ENCODE measurements at places on chromosomes 7 and 10.

DNA sequence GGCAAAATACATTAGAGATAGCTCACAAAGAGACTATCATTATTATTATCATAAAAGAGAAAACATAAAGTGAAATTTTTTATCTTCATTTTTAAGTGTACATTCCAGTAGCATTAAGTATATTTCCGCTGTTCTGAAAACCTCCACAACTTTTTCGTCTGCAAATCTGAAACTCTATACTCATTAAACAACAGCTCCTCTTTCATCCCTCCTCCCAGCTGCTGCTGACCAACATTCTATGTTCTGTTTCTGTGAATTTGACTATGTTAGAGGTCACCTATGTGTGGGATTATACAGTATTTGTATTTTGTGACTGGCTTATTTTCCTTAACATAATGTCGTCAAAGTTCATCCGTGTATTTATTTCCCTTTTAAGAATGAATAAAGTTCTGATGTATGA lies 429.3 kb upstream of the TPK1 start:
- DNase-seq: no peak

GRCh38 chr10:107163076-107163855 lies 1.2 kb downstream of the SORCS1 start:
- no peak for DNase-seq

DNA sequence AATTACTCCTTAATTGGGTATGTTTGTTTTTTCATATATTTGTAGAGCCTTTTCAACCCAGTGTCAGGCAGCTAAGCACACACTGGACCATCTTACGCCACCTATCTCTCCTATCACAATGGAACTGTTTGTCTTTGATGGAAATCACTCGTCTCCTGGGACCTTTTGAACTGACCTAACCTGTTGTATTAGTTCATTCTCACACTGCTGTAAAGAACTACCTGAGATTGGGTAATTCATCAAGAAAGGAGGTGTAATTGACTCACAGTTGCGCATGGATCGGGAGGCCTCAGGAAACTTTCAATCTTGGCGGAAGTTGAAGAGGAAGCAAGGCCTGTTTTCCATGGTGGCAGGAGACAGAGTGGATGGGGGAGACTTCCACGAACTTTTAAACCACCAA lies 182.0 kb downstream of the TCERG1L start:
- no peak for DNase-seq

GRCh38 chr7:36245684-36246299 lies 92.7 kb downstream of the EEPD1 start:
- DNase-seq: no peak

- DNase-seq: no peak
These were observed 423.4 kb upstream of the DPP6 start for GRCh38 chr7:153628825-153629224.

GRCh38 chr10:36451391-36451970 lies 673.9 kb upstream of the ANKRD30A start:
- DNase-seq: no peak

- no peak for DNase-seq
These were observed 316.0 kb upstream of the AOAH start for GRCh38 chr7:37040330-37040729.

- no peak for DNase-seq
These were observed 248.0 kb upstream of the NPY start for GRCh38 chr7:24036033-24036412.

DNA sequence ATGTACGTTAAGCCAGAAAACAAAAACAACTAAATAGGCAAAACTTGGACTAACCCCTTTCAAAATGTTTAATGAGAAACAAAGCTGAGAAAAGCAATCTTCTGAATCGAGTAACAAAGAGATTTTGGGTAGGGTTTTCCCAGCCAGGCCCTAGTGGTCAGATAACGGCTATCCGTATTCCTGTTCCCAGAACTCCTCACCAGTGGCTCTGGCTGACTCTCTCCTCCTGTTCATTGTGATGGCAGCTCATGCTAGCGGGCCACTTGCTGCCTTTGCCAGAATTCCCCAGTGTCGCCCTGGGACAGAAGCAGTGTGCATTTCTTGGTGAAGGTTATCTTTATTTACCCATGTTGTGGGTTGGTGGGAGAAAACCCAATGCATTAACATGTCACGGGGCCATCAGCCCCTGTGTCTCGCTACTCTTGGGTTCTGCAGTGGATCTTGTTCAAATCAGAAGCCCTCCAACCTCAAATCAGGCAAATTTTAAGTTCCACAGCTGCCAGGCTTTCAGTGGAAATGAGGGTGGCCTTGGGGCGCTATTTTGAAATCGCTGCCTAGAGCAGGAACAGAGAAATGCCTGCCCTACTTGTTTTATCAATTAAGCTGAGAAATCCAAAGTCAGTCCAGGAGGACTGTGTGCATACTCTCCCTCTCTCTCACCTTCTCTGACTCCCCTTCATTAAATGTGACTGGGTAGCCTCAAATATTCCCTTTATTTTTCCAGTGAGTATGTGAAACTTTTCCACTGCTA lies 164.5 kb upstream of the NPVF start:
- no peak for DNase-seq

DNA sequence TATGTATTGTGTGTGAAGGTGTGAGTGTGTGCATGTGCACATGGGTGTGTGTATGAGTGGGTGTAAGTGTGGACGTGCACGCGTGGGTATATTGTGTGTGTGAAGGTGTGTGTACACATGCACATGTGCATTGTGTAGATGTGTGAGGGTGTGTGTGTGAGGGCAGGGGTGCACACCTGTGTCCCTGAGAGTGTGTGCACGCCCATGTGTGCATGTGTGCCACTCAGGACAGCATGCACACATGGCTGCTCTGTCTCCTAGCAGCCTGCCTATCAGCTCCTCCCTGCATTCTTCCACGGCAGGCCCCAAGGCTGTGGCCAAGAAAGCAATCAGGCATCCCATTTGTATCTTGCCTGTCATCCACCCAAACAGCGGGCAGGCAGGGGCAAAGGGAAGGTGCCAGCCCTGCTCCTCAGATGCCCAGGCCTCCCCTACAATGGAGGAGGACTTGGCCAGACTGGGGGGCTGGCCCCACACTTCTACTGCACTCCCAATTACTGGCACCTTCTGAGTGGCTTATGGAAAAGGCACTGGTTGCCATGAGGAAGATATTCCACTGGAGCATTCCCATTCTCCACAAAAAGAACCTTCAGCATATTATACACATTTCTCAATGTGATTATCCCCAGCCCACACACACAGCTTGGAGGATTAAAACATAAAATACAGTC lies 380.4 kb upstream of the ZMIZ1 start:
- DNase-seq: no peak

GRCh38 chr7:106152313-106152665 lies 40.2 kb upstream of the SYPL1 start:
- DNase-seq: no peak

DNA sequence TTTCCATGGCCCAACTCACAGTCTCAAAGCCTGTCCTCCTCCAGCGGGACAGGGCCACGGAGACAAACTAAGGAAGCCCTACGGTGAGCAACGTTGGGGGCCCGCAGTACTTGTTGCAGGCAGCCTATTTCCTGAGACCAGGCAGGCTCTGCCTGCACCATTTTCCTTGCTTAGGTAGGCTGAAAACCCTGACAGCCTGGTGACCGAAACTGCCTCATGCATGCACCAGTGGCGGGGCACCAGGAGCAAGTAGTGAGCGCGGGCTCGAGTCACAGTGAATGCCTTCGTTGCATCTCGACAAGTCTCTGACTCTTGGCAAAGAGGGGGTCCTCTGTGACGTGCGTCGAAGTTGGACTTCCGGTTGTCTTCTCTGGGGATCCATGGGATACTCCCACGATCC lies 23.3 kb upstream of the ZNF273 start:
- DNase-seq: no peak

- no peak for DNase-seq
These were observed 43.9 kb upstream of the SLC29A3 start for GRCh38 chr10:71274901-71275796.

DNA sequence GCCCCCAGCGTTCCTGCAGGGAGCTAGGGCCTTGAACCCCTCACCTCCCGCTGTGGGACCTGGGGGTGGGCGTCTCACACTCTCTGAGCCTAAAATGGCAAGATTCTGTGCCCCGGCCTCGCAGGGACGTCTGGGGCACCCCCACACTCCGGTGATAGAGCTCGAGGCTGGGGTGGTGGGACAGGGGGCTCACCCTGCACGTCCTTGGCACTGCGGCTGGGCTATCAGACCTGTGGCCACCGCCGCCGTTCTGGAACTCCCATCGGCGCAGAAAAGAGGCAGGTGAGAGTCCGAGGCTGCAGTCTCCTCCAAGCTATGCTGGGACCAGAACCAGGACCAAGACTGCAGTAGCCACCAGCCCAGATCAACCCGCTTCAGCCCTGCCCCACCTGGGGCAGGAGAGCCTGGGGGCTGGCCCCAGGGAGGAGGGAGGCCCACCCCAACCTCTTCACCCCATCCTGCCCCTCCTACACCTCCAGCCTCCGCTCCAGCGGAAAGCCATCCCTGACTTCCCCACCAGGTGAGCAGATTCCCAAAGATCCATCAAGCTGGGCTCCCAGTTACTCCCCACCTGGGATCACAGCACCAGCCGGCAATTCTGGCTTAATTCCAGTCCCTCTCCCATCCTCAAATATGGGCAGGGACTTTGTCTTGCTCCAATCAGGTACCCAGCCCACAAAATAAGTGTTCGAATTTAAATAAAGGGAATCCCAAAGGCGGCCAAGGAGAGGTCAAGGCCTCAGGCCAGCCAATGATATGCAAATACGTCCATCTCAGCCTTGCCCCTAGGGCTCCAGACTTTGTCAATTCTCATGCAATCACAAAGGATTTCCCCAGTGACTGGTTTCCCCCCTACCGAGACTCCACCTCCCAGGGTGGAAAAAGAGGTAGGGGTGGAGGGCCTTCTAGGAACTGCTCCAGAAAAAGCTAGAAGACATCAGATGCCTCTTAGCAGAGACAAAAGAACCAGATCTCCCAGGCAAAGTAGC lies 16.4 kb downstream of the TNRC18 start:
- no peak for DNase-seq

DNA sequence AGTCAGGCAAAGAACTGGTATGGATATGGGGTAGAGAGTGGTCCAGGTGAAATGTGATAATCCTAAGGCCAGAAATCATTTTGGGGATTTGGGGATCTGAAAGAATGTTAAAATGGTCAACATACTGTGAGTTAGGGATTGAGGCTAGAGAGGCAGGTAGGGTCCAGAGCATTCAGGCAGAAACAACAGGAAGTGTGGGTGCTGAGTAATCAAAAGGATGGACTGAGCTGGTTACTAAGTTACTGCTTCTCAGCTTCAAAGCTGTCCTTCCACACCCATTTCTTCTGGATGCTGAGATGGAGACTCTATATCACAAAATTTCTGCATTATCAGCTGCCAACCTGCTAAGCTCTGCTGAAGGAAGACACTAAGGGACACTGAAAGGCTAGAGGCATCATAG lies 30.6 kb upstream of the PRKCQ start:
- DNase-seq: no peak

DNA sequence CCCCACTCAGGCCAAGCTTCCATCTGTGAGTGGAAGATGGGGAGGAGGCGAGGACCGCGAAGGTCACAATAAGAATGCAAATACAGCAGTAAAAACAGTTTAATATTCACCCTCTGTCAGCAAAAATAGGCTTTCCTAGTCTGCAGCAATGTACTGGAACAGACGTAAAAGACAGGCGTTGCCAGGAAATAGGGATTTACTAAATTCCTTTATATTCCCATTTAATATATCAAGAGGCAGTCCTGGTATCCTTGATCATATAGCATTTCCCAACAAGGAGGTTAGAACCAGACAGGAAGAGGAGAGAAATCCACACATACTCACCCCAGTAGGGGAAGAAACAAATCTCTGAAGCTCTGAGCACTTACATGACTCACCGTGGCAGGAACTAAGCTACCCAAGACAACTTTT lies 1054.9 kb upstream of the C7orf33 start:
- DNase-seq: no peak

DNA sequence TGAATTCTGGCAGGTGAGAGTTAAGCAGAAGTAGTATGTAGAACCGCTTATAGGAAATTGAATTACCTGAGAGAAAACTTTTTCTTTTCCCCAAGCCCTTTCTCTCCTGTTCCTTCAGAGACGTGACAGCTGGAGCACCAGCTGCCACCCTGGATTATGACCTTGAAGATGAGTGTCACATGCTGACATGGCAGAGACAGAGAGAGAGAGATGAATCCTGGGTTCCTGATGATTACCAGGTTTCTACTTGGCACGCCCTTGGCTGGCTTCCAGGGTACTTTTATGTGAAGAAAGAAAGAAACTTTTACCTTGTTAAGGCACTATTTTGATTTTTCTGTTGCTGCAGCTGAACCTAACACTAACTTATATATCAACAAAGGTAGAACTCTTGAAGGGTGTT lies 99.9 kb downstream of the GPR26 start:
- DNase-seq: no peak

DNA sequence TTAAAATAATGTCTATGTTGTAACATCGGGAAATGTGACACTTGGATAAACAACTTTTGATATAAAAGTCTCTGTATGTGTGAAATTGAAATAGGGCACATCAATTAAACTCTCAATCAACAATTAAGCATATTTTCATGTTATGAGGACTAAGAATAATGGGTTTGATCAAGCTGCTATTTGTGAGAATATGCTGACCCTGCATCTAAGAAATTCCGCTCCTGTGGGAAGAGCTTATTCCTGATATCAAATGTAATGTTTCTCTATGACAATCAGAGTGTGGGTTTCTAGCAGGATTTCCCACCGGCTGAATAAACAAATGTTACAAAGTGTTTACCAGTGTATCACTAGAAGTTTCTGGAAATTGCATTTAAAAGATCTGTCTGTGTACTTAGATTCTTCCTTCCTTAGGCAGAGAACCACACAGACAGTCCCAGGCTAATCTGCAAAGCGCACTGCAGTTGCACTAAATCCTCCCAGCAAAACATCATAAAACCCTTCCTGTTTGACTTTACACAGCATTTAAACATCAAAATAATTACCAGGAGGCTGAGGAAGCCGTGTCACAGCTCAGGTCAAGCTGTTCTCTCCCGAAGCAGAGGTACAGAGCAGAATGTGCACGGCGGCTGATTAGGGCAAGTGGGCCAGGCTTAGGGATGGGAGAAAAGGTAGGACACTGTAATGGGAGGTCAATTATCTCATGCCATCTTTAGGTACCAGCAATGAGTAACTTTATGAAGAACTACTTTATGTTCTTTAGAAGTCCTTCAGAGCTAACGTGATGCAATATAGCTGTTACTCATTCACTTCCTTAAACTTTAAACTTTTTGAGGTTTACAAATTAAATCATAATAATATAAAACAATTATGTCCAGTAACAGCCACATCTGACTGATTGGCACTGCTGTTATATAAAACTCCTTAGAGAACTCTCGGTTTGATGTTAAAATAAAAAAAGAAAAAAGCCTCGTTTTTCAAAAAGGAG lies 109.1 kb upstream of the CTTNBP2 start:
- no peak for DNase-seq

DNA sequence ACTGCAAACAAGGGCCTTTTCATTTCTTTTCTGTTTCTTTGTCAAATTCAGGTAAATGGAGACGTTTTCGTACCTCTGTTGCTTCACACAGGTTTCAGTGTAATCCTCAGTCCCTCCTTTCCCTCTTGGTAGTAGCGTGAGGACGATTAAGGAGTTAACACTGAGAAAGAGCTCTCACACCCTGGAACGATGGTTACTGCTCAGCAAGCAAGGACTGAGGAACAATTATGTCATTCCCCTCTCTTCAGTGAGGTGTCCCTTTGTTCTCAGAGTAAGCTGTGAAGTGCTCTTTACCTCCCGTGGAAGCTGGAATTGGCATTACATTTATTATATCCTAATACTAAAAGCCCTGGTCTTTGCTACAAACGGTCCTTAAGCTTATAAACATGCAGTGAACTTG lies 95.9 kb downstream of the FANK1 start:
- no peak for DNase-seq
